ENCODE measurements at places on chromosomes 1 and 21.

- peak; percentile 39 for DNase-seq
Measured at GRCh38 chr1:192445839-192446489, 129.2 kb downstream of the RGS21 start.

DNA sequence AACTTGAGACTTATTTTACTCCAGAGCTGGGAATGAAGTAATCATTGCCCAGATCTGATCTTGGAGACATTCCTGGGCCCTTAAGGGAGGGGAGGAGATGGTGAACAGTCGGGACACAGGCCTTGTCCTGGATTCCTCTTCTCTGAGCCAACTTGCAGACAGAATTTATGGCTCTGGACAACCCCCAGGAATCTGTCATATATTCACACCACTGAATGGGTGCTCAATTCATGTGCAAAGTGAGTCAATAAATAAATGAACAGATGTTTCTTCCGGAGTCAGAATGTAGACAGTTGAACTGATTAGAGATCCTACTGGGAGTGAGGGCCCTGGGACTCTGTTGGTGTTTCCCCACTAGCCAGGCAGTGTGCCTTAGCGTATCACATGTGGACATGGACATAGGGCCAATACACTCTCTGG, 2.6 kb downstream of the TUFT1 start:
- DNase-seq: no peak

DNA sequence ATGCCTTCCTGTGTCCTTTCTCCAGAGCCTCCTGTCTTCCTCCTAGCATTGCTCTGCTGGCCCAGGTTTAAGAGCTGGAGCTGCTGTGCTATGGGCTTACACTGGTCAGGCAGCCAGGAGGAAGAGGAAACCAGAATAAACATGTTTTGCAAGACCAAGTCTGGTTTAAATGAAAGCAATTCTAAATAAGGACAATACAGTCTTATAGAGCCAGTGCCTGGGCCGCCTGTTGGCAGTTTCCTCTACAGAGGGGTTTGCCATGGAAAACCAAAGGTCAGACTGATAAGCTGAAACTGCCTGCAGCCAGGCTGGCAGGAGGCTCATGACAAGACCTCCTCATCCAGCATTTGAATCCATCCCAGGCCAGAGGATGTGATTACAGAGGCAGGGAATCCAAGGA, 92.9 kb upstream of the FGGY start:
- no peak for DNase-seq

- DNase-seq: no peak
Measured at GRCh38 chr1:225965231-225965630, 24.2 kb upstream of the LEFTY2 start.

GRCh38 chr21:40335704-40336103, 468.5 kb downstream of the PCP4 start:
- no peak for DNase-seq

GRCh38 chr1:151189637-151190445, at the start of gene VPS72:
Gene VPS72 (minus strand): TSS chr1:151190197. CDS start chr1:151190121, 76 bp downstream.
- DNase-seq: peak; percentile 83
